Stimulated activated CD4-positive, alpha-beta T cell treated with anti-CD3 and anti-CD28 coated beads, Interleukin-12 subunit alpha, Interleukin-12 subunit beta, amount 100 ng/mL, for 48 hours (primary cell): ENCODE measurements at places on chromosomes 2 and 18.
A peak's percentile ranks its signal among the peaks of the same experiment; 100 is the strongest.

GRCh38 chr2:15665067-15665942 lies 73.6 kb downstream of the DDX1 start:
- DNase-seq = no peak

GRCh38 chr2:68320118-68320641 lies 431 bp upstream of the CNRIP1 start:
- no peak for DNase-seq

GRCh38 chr2:198097630-198098029 lies 293.2 kb downstream of the PLCL1 start:
- DNase-seq = no peak

DNA sequence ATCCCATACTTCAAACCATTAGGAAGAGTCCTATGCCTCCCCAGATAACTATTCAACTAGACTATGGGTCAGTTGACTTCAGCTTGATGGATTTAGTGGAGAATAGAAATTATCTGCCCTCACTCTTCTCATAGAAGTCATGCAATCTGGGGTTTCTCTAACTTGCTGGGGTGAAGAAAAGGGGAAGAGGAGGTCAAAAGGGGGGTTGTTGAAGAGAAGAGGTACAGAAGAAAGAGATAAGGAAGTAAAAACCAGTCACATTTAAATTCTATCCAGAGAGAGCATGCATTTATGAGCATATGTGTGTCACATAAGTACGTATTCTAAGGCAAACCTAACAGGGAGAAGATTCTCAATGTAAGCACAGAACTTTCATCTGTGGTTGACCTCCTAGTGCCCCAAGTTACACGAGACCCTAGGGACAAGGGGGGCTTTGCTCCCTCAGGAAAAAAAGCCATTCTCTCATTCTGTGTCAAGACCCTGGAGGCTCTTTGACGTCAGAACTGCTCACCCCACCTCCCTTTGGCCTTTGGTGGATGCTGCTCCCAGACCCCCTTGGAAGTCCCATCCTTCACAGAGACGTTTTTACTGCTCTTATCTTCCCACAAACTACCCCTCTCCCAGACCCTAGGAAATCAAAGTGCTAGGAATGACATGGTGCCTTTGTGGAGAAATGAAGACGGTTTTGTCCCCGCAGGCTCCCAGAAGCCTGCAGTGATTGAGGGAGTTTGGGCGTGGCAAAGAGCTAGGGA lies 236.8 kb upstream of the TNP1 start:
- no peak for DNase-seq

GRCh38 chr2:111116843-111117597 lies 3.7 kb upstream of the BCL2L11 start:
- peak; percentile 71 for DNase-seq

GRCh38 chr2:229521576-229521975 lies 192.8 kb downstream of the DNER start:
- no peak for DNase-seq

DNA sequence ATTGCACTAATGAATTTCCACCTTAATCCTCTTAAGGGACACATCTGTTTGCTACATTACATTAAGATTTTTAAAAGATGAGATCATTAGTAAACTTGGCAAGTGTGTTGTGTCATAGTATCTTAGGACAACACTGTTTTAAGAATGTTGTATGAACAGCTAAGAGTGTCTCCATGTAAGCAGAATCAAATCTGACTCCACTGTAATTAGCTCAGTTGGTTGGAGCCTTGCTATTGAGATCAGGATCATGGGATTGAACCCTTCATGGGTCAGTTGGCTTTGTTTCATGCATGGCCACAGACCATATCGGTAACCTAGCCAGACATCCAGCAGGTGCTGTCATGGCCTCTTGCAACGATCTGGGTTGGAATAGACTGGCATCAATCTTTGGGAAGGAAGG lies 5.2 kb downstream of the FHOD3 start:
- no peak for DNase-seq

DNA sequence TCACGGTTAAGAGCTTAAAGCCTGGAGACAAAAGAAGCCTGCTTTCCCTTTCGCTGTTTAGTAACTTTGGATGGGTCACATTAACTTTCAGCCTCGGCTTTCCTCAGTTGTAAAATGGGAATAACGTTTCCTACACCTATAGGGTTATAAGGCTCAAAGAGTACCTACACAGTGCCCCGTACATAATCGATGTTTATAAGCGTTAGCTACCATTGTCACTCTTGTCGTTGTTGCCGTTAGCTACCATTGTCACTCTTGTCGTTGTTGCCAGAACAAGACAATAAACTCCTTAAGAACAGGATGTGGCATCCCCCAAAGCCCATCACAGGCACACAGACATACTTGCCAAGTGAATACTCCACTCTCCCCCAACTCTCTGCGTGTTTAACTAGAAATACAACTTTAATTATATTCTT lies 901 bp upstream of the MFSD6 start:
- DNase-seq = no peak

DNA sequence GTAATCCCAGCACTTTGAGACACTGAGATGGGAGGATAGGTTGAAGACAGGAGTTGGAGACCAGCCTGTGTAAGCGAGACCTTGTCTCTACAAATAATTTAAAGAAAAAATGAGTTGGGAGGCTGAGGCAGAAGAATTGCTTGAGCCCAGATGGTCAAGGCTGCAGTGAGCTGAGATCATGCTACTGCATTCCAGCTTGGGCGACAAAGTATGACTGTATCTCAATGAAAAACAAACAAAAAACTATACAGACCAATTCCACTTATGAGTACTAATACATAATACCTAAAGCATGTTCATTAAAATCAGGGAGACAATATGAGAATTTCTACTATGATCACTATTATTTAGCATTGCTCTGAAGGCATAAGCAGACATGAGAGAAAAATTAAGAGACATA lies 12.6 kb downstream of the RNF149 start:
- DNase-seq = no peak

DNA sequence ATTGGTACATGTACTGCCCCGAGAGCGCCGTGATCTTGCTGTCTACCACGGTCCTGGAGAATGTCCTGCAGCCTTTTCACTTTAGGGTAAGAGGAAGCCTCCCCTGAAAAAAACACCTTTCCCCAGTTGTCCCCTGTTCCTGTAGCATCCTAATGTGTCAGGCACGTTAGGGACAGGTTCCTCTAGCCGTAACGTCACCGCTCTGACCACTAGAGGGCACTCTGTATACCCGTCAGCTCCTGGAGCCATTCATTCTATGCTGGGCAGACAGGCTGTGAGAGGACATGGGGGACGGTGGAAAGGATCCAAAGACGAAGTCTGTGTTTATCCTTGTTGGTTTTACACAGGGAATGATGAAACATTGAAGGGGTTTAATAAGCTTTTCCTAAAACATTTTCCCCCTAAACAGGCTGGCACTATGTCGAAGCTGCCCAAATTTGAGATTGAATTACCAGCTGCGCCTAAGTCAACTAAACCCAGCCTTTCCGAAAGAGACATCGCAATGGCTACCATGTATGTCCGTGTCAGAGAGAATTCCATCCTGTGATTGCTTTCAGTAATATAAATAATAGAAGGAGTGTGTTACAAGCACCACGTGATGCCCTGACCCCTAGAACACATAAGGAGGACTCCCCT lies 12.7 kb downstream of the RMC1 start:
- peak; percentile 67 for DNase-seq

GRCh38 chr2:214180071-214180470 lies 230.8 kb upstream of the VWC2L start:
- no peak for DNase-seq

GRCh38 chr2:2812648-2813047 lies 481.6 kb upstream of the MYT1L start:
- DNase-seq = no peak
